Effector memory CD4-positive, alpha-beta T cell (primary cell): ENCODE measurements at places on chromosomes 13 and 19.

- DNase-seq, result no peak
Measured at GRCh38 chr13:105997581-105998550, 537.6 kb downstream of the EFNB2 start.

- DNase-seq, result no peak
Measured at GRCh38 chr19:48469934-48470680, 938 bp downstream of the CYTH2 start.

- no peak for DNase-seq
Measured at GRCh38 chr19:40143612-40144011, 47.6 kb upstream of the MAP3K10 start.

DNA sequence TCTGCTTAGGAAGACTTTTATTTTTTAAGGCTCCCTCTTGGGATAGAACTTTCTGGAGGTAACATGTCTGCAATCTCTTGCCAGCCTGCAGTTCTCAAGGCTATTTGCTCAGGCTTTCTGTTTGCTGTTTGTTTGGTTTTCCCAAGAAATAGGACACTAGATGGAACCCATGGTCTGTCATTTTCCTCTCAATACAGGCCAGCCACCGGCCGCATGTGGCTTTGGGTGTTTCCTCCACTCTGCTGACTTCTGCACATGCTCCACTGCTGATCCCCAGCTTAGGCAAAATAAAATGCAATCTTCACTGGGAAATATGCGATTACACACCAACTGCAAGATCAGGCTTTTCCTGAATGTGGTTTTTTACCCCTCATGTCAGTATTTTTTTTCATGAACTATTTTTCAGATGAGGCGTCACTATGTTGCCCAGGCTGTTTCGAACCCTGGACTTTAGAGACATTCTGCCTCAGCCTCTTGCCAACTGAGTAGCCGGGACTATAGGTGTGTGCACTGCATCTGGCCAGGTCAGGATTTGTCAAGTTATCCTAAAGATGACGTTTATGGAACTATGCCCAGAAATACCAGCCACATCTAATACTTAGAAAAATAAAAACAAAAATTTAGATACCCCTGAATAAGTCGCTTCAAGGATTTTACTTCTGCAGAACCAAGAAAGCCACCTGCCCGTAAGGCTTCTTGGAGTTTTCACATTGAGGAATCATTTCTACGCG lies 94.3 kb upstream of the PABPC3 start:
- DNase-seq, result no peak

DNA sequence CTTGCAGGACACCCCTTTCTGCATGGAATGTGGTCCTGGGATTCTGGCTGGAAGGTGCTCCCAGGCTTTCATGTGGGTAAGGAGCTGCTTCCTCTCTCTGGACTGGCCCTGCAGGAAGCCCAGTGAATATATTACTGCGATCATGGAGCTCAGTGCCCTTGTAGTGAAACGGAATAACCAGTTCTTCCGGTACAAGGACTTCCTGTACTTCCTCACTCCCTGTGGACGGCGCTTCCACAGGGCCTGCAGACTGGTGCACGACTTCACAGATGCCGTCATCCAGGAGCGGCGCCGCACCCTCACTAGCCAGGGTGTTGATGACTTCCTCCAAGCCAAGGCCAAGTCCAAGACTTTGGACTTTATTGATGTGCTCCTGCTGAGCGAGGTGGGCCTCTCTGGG lies 8.0 kb downstream of the CYP4F8 start:
- no peak for DNase-seq

DNA sequence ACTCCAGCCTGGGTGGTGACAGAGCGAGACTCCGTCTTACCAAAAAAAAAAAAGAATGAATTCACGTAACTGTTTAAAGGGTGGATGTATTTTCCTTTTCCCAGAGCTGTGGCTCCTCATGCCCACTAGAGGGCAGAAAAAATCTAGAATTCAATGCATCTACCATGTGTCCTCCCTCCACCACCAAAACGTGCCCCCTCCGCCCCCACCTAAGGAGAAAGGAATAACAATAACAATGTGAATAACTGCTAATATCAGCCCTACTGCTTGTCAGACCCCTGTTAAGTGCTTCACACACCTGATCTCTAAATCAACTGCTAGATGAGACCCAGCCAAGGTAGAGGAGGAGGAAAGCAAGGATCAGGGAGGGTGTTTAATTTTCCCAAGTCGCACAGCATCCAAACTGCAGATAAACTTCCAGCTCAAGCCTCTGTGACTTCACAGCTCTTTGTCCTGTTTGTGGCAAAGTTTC lies 20.2 kb upstream of the PNMA8B start:
- DNase-seq, result no peak

GRCh38 chr19:42295831-42296525 lies 6.0 kb upstream of the PRR19 start:
- DNase-seq, result peak; percentile 74

GRCh38 chr13:80399340-80400163 lies 58.6 kb upstream of the SPRY2 start:
- DNase-seq, result no peak
